ENCODE measurements at places on chromosomes 11 and 22.

DNA sequence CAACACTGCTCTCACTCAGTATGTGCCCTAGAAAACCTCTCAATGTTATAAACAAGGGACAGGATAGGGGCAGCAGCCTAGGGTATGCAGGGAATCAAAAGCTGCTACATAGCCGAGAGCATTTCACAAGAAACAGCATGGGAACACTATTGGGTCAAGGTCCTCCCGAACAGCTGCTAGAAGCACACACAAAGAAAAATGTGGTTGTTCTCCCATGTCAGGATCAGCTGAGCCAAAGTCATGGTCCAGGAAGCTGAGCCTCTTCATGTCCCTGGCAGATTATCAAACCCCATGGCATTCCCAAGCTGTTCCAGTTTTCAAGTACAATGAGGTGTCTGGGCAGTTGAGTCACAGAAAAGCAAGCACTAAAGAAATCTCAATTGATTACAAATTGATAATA, 21.0 kb upstream of the GDPD4 start:
- no peak for DNase-seq

- no peak for DNase-seq
Measured at GRCh38 chr11:77212314-77213007, 84.4 kb downstream of the MYO7A start.

- no peak for DNase-seq
Measured at GRCh38 chr11:86192519-86193257, 51.9 kb upstream of the EED start.

DNA sequence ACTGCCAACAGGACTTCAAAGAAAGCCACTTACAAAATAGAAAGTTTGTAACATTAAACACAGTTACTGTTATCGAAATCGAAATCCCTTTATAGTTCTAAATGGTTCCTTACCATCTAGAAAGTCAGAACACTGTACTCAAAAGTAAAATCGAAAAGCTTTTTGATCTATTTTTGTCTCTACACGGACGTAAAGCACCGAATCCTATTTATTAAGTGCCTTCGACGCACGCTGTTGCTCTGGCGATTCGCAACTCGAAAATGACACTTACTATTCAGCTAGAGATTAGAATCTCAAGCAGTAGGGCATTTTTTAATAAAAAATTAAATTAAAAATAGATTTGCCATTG, 78.3 kb downstream of the LARGE1 start:
- DNase-seq = no peak

DNA sequence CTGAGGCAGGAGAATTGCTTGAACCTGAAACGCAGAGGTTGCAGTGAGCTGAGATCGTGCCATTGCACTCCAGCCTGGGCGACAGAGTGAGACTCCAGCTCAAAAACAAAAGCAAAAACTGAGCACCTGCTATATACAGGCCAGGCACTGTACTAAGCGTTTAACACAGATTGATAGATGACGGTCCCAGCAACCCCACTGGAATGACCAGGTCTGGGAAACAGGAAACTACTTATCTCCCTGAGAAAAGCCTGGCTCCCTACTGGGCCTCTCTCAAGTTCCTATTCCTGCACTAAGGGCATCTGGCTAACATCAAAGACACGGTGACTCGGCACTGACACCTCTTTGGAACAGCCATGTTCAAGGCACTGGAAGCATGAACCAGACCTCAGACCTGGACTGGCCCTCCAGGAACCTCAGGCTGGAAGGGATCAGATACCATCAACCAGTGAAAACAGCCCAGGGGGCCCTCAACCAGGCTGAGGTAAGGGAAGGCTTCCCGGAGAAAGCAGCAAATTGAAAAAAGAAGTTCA, 16.6 kb downstream of the ARAP1 start:
- no peak for DNase-seq

GRCh38 chr22:19289475-19290161, 1.9 kb downstream of the CLTCL1 start:
- DNase-seq = no peak

DNA sequence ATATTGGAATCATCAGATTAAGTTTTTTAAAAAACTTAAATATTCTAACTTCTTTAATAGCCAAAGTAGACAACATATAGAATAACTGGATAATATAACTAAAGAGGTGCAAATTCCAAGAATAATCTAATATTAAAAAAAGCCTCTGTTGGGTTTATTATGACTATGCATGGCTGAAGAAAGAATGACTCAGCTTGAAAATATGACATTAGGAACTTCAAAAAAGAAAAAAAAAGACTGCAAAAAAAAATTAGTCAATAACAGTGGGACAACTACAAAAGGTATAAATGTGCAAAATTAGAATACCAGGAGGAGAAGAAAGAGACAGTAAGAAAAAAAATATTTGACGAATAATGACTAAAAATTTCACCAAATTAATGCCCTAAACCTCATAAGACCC, 1178.0 kb downstream of the JRKL start:
- no peak for DNase-seq

GRCh38 chr22:47009304-47010101, 247.1 kb downstream of the TBC1D22A start:
- DNase-seq = no peak

- no peak for DNase-seq
Measured at GRCh38 chr22:23029521-23030228, 40.6 kb upstream of the GNAZ start.

GRCh38 chr11:10930972-10931760, 73.3 kb upstream of the ZBED5 start:
- DNase-seq = peak; percentile 21

Data from CD4-positive, alpha-beta T cell treated with Interleukin-6 at 100 ng/mL for 8 hours (primary cell).